Upper lobe of right lung (tissue), 1 donor: ENCODE measurements at places on chromosomes 4 and X. TPM values are rescaled to one million over a fixed set of nuclear protein-coding genes. Genes with fewer than 3 reads are reported as not detected.

GRCh38 chrX:131763674-131764073, 219.8 kb downstream of the OR13H1 start:
- H3K4me1 ChIP-seq, result no peaks in the 10 kb centered on the region
- H3K36me3 ChIP-seq, result no peaks in the 10 kb centered on the region
- H3K27me3 ChIP-seq, result no peaks in the 10 kb centered on the region
- H3K27ac ChIP-seq, result no peak overlapping the region
- no peak overlapping the region for H3K4me3 ChIP-seq
- DNase-seq, result no peak

GRCh38 chrX:19729761-19730160, 157.6 kb downstream of the SH3KBP1 start:
- H3K4me3 ChIP-seq, result no peak overlapping the region
- no peak overlapping the region for H3K27ac ChIP-seq
- no peaks in the 10 kb centered on the region for H3K36me3 ChIP-seq
- DNase-seq, result no peak
- no peaks in the 10 kb centered on the region for H3K4me1 ChIP-seq

- H3K27me3 ChIP-seq, result no peaks in the 10 kb centered on the region
- no peak overlapping the region for H3K4me3 ChIP-seq
- no peak overlapping the region for H3K27ac ChIP-seq
Observed at GRCh38 chr4:37597034-37597433, 89.1 kb downstream of the RELL1 start.

DNA sequence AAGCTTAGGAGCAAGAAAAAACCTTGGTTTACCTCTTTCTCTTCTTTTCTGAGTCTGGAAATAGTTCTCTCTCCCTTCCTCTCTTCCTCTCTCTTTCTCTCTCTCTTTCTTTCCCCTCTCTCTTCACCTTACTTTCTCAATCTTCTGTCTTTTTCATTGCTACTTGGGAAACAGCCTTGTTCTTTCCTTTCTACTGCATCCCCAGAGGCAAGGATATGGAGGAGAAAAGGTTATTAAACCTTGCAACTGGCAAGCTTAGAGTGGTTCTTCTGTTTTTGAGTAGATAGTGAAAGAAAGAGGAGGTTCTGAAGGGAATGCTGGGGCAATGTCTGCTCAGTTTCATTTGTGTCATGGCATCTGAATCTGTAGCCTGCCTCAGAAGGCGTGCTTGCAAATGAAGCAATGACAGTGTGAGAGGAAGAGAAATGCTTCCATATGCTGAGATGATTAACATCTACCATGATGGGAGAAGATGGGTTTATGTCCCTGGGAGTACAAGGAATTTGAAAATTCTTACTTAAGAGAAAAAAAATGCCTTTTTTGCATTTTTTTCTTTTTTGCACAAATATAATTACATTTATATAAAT, 190.6 kb downstream of the CEP135 start:
- no peaks in the 10 kb centered on the region for H3K4me1 ChIP-seq
- no peaks in the 10 kb centered on the region for H3K27me3 ChIP-seq
- no peak overlapping the region for H3K4me3 ChIP-seq
- no peaks in the 10 kb centered on the region for H3K36me3 ChIP-seq
- H3K27ac ChIP-seq, result no peak overlapping the region

- H3K27ac ChIP-seq, result no peak overlapping the region
- no peak for DNase-seq
- H3K27me3 ChIP-seq, result no peaks in the 10 kb centered on the region
- H3K4me1 ChIP-seq, result no peaks in the 10 kb centered on the region
- no peak overlapping the region for H3K4me3 ChIP-seq
- no peaks in the 10 kb centered on the region for H3K36me3 ChIP-seq
Observed at GRCh38 chrX:97685753-97686152, 802.0 kb downstream of the RPA4 start.

GRCh38 chr4:32102896-32103295, 1382.7 kb downstream of the PCDH7 start:
- no peaks in the 10 kb centered on the region for H3K4me1 ChIP-seq
- DNase-seq, result no peak
- no peak overlapping the region for H3K27ac ChIP-seq

DNA sequence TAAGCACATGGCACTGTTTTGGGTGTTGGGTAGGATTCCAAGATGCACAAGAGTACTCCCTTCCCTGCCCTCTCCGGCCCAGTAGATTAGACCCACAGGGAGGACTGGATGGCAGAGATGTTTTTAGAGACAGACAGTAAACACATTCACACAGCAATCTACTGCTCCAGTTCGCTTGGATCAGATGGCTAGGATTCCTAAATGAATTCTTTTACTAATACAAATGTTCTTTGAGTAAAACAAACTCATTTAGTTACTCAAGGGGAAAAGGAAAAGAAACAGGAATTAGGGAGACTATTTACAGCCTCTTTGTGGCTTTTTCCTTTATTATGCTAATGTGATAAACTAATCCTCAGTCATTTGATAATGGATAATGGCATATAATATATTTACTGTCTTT, 5.9 kb downstream of the SNX25 start:
- no peak overlapping the region for H3K27ac ChIP-seq
- H3K4me3 ChIP-seq, result no peak overlapping the region
- no peak for DNase-seq
- no peaks in the 10 kb centered on the region for H3K36me3 ChIP-seq
- H3K27me3 ChIP-seq, result no peaks in the 10 kb centered on the region
- H3K4me1 ChIP-seq, result peaks cover 12% of the 10 kb centered on the region

DNA sequence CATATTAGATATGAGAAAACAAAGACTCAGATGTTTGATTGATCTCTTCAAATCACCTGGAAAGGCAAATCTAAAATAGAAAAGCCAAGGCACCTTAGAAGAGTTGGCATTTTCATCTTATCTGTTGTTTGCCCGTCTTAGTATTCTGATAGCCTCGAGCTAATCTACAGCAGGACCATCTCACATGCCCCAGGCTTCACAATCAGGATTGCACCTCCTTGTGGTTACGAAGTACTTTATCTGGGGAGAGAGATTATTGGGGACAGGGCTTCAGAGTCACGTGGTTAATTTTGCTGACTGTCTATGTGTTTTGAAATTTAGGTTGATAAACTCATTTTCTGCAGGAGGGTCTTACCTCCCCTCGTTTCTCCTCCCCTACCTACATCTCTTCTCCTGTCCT, 313.1 kb upstream of the ANXA10 start:
- no peak overlapping the region for H3K27ac ChIP-seq
- DNase-seq, result no peak
- H3K27me3 ChIP-seq, result no peaks in the 10 kb centered on the region
- no peaks in the 10 kb centered on the region for H3K4me1 ChIP-seq
- H3K36me3 ChIP-seq, result no peaks in the 10 kb centered on the region
- H3K4me3 ChIP-seq, result no peak overlapping the region

DNA sequence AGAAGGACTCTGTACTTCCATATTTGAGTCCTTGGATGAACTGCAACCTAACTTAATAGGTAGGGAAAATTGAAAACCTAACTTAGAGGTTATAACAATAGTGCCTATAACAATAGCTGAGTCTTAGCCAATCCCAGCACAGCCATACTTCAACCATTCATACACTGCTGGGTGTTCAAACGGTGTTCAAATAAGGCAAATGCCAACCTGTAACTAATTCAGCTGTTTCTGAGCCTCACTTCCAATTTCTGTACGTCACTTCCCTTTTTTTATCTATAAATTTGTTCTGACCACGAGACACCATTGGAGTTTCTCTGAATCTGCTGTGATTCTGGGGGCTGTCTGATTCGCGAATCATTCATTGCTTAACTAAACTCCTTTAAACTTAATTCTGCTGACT, 9.6 kb upstream of the GRSF1 start:
- no peak overlapping the region for H3K4me3 ChIP-seq
- H3K27me3 ChIP-seq, result no peaks in the 10 kb centered on the region

DNA sequence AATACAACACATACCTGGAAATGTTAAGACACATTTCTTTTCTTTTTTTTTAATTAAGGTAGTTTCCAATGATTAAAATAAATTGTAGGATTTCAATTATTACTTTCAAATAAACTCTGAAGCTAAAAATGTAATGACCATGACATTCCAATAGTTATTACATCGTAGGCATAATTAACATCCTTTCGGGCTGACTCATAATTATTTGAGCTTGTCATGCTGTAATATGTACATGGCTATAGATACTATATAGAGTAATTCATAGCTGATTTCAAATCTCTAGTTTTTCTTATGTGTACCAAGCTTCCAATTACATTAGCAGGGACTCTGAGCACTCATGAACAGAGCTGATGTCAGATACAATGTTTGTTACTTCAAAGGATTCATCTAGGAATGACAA, 125.7 kb upstream of the GABRG1 start:
- H3K27ac ChIP-seq, result no peak overlapping the region
- DNase-seq, result no peak

- H3K4me3 ChIP-seq, result no peak overlapping the region
- H3K4me1 ChIP-seq, result peaks cover 4% of the 10 kb centered on the region
- no peak for DNase-seq
- no peaks in the 10 kb centered on the region for H3K27me3 ChIP-seq
- no peaks in the 10 kb centered on the region for H3K36me3 ChIP-seq
- no peak overlapping the region for H3K27ac ChIP-seq
Observed at GRCh38 chr4:37431417-37431743, 186.8 kb downstream of the NWD2 start.

DNA sequence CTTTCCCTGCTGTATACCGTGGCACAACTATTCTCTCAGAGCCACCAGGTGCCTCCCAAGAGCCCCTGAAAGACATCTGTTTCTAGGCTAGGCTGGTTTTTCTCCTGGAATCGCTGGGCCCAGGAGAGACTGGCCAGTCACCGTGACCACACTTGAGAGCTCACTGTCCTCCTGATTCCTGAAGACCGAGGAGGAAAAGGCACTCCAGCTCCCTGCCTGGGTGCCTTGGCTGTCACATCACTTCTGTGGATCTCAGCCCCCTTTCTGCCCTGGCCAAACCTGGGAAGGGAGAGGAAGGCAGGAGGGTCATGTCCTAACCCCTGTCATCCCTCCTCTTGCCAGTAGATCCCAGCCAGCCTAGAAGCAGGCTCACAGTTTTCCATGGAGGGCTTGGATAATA, 54.7 kb upstream of the LAS1L start:
- H3K36me3 ChIP-seq, result no peaks in the 10 kb centered on the region
- DNase-seq, result no peak
- H3K27me3 ChIP-seq, result no peaks in the 10 kb centered on the region
- H3K4me1 ChIP-seq, result no peaks in the 10 kb centered on the region

DNA sequence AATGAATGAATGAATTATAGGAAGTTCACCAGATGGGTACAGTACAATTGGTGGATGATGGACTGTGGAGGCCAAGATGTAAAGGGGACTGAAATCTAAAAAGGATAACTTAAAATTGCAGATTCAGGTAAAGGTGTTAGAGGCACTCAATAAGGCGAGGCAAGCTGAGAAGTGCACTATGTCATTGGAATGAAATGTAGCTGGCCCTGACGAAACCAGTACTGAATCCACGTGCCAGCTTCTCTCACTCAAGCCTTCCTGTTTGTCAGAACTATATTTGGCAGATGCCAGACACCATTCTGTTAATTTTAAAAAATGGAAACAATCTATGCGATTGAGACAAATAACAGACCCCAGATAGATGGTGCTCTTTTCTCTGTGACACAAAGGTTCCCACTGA, 1039.1 kb upstream of the TENM3 start:
- H3K27me3 ChIP-seq, result no peaks in the 10 kb centered on the region
- H3K4me1 ChIP-seq, result no peaks in the 10 kb centered on the region
- no peak for DNase-seq
- H3K27ac ChIP-seq, result no peak overlapping the region
- H3K36me3 ChIP-seq, result no peaks in the 10 kb centered on the region

- no peak for DNase-seq
- no peaks in the 10 kb centered on the region for H3K27me3 ChIP-seq
- peaks cover 14% of the 10 kb centered on the region for H3K36me3 ChIP-seq
- peaks cover 10% of the 10 kb centered on the region for H3K4me1 ChIP-seq
- H3K4me3 ChIP-seq, result peak overlapping the region; percentile 49
- H3K27ac ChIP-seq, result peak overlapping the region; percentile 53
Observed at GRCh38 chr4:39446483-39446841, 12.3 kb downstream of the RPL9 start.

GRCh38 chr4:39341075-39341725, 25.0 kb downstream of the RFC1 start:
- peak overlapping the region; percentile 3 for H3K27ac ChIP-seq
- H3K4me3 ChIP-seq, result no peak overlapping the region
- peaks cover 11% of the 10 kb centered on the region for H3K36me3 ChIP-seq
- no peak for DNase-seq
- no peaks in the 10 kb centered on the region for H3K27me3 ChIP-seq

DNA sequence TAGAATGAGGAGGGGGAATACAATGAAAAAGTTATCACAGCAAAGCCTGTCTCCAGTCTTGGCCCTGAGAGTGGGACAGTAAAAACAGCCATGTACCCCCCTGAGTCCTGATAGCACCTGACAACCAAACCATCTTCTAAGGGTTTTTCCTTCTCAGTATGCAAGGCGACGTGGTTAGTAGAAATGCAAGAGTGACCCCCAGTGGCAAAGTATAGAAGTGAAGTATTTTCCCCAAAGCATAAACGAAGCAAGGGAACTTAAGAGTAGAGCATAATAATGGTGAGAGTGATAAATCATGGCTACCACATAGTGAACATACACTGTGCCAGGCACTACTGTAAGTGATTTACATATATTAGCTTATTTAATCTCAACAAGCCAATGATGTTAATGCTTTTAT, 52.8 kb downstream of the FAM47C start:
- no peaks in the 10 kb centered on the region for H3K4me1 ChIP-seq
- H3K36me3 ChIP-seq, result no peaks in the 10 kb centered on the region
- no peak overlapping the region for H3K4me3 ChIP-seq
- DNase-seq, result no peak
- H3K27ac ChIP-seq, result no peak overlapping the region

DNA sequence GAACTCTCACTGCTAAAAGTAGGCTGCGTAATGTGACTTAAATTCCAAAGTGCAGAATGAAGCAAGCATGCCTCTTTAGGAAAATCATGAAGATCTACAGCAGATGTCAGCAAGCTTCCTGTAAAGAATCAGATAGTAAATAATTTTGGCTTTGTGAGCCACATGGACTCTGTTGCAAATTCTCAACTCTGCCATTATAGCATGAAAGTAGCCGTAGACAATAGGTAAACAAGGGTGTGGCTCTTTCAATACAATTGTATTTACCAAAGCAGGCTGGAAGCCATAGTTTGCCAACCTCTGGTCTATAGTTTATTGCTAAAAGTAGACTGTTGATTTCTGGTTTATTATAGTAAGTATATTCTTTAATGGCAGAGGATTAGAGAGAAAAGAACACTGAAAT, 80.3 kb upstream of the FAM9B start:
- no peaks in the 10 kb centered on the region for H3K27me3 ChIP-seq
- no peak for DNase-seq
- H3K36me3 ChIP-seq, result no peaks in the 10 kb centered on the region
- H3K27ac ChIP-seq, result no peak overlapping the region
- H3K4me3 ChIP-seq, result no peak overlapping the region

DNA sequence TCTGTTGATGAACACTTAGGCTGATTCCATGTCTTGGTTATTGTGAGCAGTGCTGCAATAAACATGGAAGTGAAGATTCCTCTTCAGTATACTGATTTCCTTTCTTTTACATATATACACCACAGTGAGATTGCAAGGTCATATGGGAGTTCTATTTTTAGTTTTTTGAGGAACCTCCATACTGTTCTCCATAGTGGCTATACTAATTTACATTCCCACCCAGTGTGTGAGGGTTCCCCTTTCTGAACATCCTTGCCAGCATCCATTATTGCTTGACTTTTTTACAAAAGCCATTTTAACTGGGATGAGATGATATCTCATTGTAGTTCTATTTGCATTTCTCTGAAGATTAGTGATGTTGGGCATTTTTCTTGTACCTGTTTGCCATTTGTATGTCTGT, 80.5 kb upstream of the GALNT7 start:
- no peaks in the 10 kb centered on the region for H3K4me1 ChIP-seq
- no peaks in the 10 kb centered on the region for H3K36me3 ChIP-seq
- H3K27me3 ChIP-seq, result no peaks in the 10 kb centered on the region
- DNase-seq, result no peak
- H3K27ac ChIP-seq, result no peak overlapping the region

The CT45A1 gene
- total RNA-seq, result not detected

The ZNF630 gene
- total RNA-seq, result 3.2 TPM

The FAM9B gene
- 0.52 TPM for total RNA-seq

The CSN2 gene
- not detected for total RNA-seq

The DMRTC1B gene
- 0.29 TPM for total RNA-seq

The ZNF518B gene
- 19.0 TPM for total RNA-seq
